HS-27A (cell line): ENCODE measurements at places on chromosomes 5 and 9.

- no peak for DNase-seq
These were observed 9.4 kb upstream of the GM2A start for GRCh38 chr5:151243564-151243963.

GRCh38 chr5:5475975-5476374 lies 53.5 kb downstream of the ICE1 start:
- no peak for DNase-seq

DNA sequence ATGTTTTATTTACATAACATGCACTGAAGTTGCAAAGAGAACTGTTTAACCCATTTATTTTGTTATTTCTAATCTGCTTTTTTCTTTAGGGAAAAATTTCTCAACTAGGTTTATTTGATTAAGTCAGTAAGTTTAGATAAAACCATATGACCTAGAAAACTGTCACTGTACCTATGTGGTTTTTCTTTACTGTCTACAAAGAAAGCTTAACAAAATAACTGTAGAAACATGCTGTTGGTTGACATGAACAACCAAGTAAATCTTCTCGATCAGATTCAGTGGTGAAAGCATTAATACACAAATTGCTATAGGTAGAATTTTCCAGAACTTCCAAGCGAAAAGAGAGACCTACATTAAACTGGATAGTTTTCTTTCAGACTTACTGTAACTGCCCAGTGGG lies 137.4 kb downstream of the PCSK5 start:
- no peak for DNase-seq

DNA sequence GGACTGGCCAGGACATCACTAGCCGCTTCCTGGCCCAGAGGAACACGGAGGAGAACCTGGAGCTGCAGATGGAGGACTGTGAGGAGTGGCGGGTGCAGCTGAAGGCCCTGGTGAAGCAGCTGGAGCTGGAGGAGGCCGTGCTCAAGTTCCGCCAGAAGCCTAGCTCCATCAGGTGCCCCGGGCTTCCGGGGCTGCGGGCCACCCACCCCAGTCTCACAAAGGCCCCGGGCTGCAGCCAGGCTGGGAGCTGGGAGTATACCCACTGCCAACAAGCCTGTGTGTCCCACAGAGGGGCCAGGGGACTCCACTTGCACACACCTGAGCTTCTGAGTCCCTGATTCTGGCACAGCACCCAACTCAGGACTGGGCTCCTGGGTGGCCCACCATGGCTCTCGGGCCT lies 1.7 kb upstream of the RABL6 start:
- DNase-seq, result no peak

DNA sequence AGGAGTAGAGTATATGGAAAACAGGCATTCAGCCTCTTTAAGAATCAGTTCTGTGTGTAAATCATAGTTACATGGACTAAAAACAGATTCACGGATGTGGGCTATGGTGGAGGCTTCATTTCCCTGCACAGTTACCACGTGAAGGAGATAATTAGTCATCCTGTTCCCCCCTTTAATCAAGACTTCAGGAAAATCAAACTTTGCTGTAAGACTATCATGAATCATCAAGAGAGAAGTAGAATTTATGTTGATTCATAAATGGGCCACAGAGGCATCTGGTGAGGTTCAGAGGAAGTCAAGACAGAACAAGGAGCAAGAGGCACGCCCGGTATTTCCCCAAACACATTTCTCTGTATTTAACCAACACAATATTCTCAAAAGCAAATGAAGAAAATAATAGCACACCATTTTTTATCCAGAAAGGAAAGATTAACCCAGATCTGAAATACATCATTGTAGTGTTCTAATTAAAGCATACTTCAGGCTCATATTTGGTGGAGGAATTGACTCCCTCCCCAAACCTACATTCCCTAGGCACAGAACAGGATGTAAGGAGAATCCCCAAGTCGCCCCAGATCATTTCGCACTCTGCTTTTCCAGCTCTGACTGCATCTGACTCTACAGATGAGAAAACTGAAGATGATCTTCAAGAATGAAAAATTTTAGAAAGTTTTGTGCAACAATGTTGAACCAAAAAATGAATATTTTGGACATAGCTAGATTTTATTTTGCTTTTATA lies 175.8 kb upstream of the GAS1 start:
- no peak for DNase-seq

GRCh38 chr9:129610213-129610472 lies 10.8 kb downstream of the C9orf50 start:
- DNase-seq, result no peak

DNA sequence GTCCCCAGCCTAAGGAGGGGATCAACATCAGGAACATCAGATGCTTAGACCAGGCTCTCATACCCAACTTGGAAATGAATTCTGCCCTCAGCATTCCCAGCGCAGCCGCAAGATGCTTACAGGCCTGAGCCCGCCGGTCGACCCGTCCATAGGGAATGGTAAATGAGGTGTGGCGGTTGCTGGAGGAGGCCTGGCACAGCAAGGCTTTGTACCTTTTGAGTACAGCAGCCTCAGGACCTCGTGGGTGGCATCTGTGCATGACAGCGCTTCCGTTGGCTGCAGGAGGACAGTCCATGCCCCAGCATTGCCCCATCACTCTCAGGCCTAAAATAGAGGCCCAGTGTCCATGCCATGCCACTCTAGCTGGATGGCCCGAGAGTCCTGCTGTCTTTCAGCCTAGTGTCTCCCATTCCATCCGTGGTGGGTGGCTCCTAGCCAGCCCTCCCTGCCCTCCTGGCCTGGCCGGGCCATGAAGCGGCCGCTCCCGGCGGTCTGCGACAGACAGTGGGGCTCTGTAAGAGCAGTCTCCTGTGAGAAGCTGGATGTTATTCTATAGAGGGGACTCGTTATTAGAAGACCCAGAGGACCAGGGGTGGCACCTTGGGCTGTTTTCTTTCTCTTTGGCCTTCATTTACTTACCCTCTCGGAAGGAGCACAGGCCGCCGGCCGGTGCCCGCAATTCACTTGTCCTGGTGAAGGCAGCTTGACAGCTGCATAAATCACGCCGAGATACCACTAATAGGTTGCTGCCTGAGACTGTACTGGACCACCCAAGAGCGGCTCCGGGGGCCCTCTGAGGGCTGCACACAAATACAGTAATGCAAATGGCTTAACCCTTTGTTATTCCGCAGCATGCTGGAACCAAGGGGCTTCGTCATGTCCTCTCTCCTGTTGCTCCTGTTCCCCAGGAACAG lies 223.5 kb upstream of the TUT7 start:
- DNase-seq, result no peak

GRCh38 chr5:111984044-111984443 lies 227.1 kb upstream of the NREP start:
- DNase-seq, result no peak

GRCh38 chr9:87233899-87234455 lies 263.7 kb upstream of the DAPK1 start:
- no peak for DNase-seq

- no peak for DNase-seq
These were observed 79.5 kb upstream of the IL12B start for GRCh38 chr5:159409801-159410200.

DNA sequence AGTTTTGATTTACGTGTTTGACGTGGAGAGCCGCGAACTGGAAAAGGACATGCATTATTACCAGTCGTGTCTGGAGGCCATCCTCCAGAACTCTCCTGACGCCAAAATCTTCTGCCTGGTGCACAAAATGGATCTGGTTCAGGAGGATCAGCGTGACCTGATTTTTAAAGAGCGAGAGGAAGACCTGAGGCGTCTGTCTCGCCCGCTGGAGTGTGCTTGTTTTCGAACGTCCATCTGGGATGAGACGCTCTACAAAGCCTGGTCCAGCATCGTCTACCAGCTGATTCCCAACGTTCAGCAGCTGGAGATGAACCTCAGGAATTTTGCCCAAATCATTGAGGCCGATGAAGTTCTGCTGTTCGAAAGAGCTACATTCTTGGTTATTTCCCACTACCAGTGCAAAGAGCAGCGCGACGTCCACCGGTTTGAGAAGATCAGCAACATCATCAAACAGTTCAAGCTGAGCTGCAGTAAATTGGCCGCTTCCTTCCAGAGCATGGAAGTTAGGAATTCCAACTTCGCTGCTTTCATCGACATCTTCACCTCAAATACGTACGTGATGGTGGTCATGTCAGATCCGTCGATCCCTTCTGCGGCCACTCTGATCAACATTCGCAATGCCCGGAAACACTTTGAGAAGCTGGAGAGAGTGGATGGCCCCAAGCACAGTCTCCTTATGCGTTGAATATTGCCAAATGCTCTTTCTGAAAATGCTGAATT lies 850 bp downstream of the RRAGA start:
- DNase-seq, result peak; percentile 3

- DNase-seq, result no peak
These were observed 34.5 kb upstream of the TYRP1 start for GRCh38 chr9:12658531-12659209.

DNA sequence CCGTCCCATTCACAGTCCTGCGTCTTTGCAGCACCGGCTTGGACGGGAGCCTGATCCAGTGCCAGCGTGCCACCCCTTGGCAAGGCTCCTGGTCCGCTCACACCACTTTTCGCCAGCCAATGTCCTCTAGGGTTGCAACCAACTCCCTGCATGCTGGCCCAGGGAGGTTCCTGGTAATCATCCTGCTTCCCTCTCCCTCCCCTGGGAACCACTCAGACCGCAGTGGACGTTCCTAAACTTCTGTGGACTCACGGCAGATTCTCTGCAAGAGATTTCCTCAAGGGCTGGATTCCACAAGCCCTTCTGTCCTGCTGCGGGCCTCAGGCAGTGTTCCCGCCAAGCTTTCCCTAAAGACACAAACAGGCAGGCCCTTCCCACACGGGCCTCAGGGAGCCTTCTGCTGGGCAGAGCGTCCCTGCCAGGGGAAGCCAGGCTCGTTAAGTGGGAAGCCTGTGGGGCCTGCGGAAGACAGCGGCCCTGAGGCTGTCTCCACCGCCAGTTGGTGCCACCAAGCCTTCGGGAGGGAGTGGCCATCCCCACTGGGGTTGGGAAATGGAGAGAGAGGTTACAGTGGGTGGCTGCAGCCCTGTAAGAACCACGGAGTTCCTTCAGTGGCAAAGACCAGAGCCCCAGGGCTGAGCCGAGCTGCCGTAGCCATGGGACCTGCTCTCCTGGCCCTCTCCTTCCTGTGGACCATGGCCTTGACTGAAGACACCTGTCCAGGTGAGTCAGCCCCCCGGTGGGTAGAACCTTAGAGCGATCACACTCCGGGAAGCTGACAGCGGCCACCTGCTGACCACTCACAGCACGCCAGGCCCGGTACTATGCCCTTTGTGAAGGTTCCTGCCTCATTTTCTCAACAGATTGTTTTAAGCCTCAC lies 16.4 kb upstream of the FCN2 start:
- DNase-seq, result no peak

GRCh38 chr9:89529243-89530035 lies 31.5 kb upstream of the SEMA4D start:
- no peak for DNase-seq

DNA sequence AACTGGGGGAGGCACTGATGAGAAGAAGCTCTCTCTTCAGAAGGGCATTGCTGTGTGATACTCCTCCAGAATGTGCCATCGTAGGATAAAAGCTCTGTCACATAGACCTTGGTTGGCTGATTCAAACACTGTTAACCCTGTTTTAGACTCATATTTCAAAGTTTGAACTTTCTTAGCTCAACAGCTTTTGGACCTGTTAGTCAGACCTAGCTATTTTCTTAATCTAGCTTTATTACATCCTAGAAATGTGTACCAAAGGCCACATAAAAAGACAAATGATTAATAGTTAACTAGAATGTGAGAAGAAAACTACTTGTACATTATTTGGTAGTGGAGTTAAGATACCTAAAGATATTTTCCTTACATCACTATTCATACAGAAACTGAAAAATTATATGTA lies 4.3 kb downstream of the RHOBTB3 start:
- DNase-seq, result no peak

DNA sequence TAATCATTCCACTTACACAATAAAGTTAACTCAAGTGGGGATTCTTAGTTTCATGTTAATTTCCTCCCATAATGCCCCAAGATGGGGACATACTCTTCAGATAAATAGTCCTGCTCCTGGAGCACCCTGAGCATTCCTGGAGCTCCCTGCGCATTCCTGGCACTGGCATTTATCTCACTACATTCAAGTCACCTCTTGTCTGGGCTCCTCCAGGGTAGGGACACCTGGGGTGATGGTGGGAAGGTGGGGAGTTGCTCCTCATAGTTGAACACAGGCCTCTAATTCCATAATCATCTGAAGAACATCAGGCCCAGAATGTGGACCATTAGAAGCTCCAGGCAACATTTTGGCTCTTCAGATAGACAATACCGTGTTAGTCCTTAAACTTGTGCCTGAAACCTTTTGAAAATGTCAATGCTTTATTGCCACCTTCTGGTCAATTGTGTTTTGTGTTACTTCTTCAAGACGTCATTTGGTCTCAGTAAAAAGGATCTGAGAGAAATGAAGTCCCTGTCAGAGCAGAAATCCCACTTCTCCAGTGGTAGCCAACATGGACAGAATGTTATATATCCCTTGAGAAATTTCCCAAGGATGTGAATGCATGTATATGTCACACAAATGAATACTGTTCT lies 14.2 kb upstream of the AGGF1 start:
- DNase-seq, result no peak

- no peak for DNase-seq
These were observed 55.5 kb downstream of the CEP120 start for GRCh38 chr5:123367739-123368138.

GRCh38 chr5:171848486-171848885 lies 62.9 kb downstream of the SMIM23 start:
- DNase-seq, result no peak

DNA sequence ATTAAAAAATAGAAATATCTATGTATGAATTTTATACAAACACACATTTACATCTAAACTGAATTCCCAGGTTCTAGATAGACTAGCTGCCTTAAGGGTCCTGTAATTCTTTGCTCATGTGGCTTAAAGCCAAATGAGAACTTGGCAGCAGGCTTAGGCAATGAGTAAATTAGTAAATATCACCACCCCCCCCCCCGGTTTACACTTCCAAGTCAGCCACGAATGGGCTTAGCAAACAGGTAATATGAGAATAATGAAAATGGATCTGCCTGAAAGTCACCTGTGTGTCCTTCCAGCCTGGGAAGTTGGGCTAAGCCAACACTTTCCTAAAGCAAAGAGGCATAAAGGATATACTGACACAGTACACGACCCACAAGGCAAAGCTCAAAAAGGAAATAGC lies 108.6 kb downstream of the KLHL3 start:
- DNase-seq, result no peak

GRCh38 chr5:73612799-73613198 lies 13.2 kb upstream of the ARHGEF28 start:
- no peak for DNase-seq

DNA sequence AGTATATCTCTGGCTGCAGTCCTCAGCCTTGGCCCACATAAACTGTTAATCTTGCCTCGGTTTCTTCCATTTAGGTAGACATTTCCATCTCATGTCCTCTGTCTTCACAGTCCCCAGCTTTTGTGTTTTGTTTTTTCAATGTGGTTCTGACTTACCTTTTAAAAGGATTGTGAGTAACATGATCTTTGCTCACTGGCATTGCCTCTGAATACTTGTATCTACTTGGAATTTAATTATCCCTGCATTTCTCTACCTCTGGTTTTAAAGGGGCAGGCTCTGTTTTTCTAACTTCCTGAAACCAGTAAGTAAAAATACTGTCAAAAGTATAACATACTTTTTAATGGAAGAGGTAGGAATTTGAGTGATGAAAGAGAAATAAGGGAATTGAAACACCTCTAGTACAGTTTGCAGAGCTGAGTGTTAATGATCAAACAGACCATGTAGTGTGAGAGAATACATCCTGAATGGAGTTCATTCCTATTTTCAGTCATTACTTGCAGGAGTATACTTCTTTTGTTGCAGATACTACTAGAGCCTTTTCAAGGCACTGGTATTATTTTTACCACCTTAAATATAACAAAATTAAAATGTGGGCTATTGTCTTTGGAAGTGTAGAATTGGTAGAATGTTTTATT lies 62.6 kb downstream of the MTREX start:
- no peak for DNase-seq
